ENCODE measurements at places on chromosomes 1 and 21.

DNA sequence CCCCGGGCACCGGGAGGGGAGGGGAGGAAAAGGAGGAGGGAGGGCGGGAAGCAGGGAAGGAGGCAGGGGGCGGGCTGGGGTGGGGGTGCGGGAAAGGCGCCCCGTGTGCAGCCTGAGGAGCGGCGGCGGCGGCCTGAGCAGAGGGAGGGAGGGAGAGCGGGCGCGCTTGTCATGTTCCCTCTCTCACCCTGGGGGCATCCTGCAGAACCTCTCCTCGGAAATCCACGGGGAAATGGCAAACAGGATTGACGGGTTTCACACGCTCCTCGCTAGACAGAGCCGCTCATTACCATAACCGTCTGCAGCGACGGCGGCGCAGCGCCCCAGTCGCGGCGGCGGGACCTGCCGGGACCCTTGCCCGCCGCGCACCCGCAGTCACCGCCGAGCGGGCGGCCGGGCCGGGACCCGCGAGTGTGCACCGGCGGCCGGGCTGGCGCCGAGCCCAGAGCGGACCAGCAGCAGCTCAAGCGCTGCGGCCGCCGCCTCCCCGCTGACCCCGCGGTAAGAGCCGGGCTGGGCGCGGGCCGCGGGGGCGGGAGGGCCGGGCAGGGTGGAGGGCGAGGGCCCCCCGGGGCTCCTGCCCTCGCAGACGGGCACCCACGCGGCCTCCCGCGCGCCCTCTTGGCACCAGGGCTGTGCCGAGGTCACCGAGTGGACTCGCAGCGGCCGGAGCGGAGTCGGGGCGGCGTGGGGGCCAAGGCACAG lies at the start of gene SERTAD4:
SERTAD4 (plus strand) TSS at position 286 of the 705 bp plus-strand sequence. CDS start 5,165 bp downstream, outside the sequence.
- DNase-seq = no peak

- no peak for DNase-seq
Observed at GRCh38 chr1:8706291-8706690, 111.1 kb downstream of the RERE start.

- DNase-seq = no peak
Observed at GRCh38 chr1:106875622-106876021, 180.9 kb upstream of the PRMT6 start.

- DNase-seq = no peak
Observed at GRCh38 chr1:161114556-161114955, 3.3 kb downstream of the PFDN2 start.

DNA sequence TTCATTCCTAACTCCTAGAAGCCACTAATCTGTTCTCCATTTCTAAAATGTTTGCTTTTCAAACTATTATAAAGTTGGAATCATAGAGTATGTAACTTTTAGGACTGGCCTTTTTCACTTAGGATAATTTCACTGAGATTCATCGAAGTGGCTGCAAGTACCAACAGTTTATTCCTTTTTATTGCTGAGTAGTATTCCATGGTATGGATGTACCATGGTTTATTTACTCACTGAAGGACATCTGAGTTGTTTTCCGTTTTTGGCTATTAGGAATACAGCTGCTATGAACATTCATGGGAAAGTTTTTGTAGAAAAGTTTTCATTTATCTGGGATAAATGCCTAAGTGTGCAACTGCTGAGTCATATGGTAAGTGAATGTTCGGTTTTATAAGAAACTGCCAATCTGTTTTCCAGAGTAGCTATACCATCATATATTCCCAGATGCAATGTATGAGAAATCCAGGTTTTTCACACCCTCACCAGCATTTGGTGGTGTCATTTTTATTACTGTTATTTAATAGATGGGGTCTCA lies 66.3 kb downstream of the SLC27A3 start:
- no peak for DNase-seq

GRCh38 chr1:220430586-220430985 lies 97.3 kb upstream of the MARK1 start:
- DNase-seq = no peak

Data from activated T-cell treated with anti-CD3 and anti-CD28 coated beads for 24 hours (primary cell).